ENCODE measurements at places on chromosomes 12 and 14. TPM values are rescaled to one million over a fixed set of nuclear protein-coding genes. Genes with fewer than 3 reads are reported as not detected.

Gene NDRG2
- total RNA-seq = 16.0 TPM

DNA sequence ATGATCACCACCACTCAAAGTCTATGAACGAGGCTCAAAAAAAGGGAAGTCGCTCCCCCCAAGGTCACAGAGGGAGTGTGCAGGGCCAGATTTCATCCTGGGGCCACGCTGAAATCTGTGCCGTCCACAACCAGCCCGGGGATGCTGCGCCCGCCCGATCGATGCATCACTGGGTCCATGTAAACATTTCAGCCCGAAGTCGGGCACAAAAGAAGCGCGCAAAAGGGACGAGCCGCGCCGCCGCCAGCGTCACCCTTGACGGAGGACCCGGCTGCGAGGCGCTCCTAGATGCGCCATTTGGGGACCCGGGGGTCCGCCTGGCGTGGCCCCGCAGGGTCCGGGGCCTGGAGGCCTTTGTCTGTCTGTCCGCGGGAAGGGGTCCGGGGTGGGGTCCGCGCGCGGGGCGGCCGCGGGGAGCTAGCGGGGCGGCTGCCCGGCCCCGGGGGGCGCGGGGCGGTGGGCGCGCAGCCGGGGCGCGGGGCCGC, 503 bp downstream of the FBXO21 start:
- peaks cover 14% of the 10 kb centered on the region for H3K27me3 ChIP-seq
- peak overlapping the region; percentile 94 for H3K4me3 ChIP-seq
- peaks cover 41% of the 10 kb centered on the region for H3K36me3 ChIP-seq
- H3K27ac ChIP-seq = no peak overlapping the region
- peak; percentile 46 for DNase-seq

- no peak for DNase-seq
- no peak overlapping the region for H3K4me3 ChIP-seq
- H3K4me1 ChIP-seq = no peaks in the 10 kb centered on the region
Measured at GRCh38 chr12:108046650-108047049, 82.4 kb upstream of the WSCD2 start.

DNA sequence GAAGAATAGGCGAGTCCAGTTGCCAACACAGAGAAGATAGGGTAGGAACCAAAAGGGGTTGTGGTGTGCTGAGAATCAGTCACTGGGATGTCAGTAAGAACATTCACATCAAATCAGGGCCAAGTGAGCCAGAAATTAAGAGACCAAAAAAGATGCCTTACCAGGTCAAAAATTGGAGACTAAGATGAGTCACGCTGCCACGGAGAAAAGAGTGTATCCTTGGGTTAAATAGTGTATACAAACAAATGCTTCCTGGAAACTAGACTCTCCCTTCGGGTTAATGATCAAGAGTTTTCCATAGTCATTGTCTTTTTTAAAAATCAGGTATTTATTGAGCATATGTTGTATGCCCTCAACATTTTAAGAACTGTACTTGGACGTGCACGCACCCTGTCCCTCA, 45.2 kb upstream of the BAZ1A start:
- H3K27ac ChIP-seq = no peak overlapping the region
- H3K4me3 ChIP-seq = no peak overlapping the region
- no peaks in the 10 kb centered on the region for H3K36me3 ChIP-seq

GRCh38 chr12:52257074-52257551, 17.3 kb upstream of the KRT86 start:
- peaks cover 33% of the 10 kb centered on the region for H3K4me1 ChIP-seq
- peaks cover 65% of the 10 kb centered on the region for H3K36me3 ChIP-seq
- peak overlapping the region; percentile 42 for H3K4me3 ChIP-seq
- peak overlapping the region; percentile 96 for H3K27ac ChIP-seq
- peak; percentile 3 for DNase-seq
